ENCODE measurements at places on chromosomes 11 and 22. TPM values are rescaled to one million over a fixed set of nuclear protein-coding genes. Genes with fewer than 3 reads are reported as not detected.
A peak's percentile ranks its signal among the peaks of the same experiment; 100 is the strongest.

DNA sequence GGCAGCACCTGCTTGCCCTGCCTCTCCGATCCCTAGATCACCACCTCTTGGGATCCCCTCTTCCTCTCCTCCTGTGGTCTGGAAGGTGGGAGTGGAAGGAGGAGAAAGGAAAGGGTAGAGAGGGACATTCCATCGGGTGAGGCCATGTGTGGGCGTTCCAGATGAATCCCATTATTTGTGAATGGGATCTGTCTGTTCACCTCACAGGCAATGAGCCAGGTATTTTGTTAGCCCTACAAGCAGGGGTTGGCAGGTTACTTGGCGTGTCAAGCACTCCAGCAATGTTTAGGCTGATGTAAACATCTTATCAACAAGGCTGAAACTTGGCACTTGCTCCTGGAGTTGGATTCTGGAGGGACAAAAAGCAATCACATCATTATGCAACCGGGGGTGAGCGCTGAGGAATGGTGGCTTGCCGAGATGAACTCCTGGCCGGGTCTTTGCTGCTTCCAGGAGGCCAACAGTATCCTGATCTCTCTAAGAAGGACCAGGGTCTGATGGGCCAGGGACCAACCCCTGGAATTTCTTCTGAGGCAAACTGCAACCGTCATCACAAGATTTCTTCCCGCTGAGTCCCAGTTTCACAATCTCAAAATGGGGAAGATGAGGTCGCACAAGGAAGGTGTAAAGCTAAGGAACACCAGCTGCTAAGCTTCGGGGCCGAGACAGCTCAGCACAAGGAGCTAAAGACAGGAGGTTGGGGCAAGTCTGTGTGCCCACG, 7.8 kb downstream of the ADAMTS8 start:
- no peak overlapping the region for H3K4me3 ChIP-seq
- no peaks in the 10 kb centered on the region for H3K4me1 ChIP-seq
- DNase-seq: peak; percentile 60
- H3K27ac ChIP-seq: peak overlapping the region; percentile 64
- H3K27me3 ChIP-seq: no peaks in the 10 kb centered on the region

Gene WNT11
- 70.6 TPM for total RNA-seq

DNA sequence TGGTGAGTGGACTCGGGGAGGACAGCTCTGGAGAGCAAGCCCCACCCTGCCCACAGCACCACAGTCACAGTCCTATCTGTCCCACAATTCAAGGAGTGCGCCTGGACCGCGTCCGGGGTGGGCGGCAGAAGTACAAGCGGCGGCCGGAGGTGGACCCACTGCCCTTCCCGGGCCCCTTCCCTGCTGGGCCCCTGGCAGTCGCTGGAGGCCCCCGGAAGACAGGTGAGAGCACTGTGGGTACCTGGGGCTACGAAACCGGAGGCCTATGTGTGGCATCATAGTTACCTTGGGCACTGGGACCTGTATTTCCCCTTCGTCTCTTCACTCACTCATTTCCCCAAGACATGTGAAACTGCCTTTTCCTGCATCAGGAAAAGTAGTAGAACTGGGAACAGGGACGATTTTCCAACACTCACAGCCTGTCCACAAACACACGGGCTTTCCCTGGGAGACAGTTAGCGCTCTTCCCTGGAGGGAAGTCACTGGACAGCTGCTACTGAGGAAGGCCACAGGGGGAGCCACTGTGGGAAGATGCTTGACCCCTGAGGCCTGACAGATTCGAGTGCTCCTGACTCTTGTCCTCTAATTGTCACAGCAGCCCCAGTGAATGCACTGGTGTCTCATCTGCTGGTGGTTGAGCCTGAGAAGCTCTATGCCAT, 3.1 kb downstream of the TRMT112 start:
- no peak for DNase-seq
- H3K4me3 ChIP-seq: peak overlapping the region; percentile 9
- H3K27me3 ChIP-seq: no peaks in the 10 kb centered on the region
- no peaks in the 10 kb centered on the region for H3K36me3 ChIP-seq
- H3K4me1 ChIP-seq: no peaks in the 10 kb centered on the region
- H3K27ac ChIP-seq: peak overlapping the region; percentile 62

GRCh38 chr11:124415356-124415923, 9.2 kb downstream of the OR8B4 start:
- H3K36me3 ChIP-seq: no peaks in the 10 kb centered on the region
- no peak overlapping the region for H3K4me3 ChIP-seq
- H3K27me3 ChIP-seq: no peaks in the 10 kb centered on the region

DNA sequence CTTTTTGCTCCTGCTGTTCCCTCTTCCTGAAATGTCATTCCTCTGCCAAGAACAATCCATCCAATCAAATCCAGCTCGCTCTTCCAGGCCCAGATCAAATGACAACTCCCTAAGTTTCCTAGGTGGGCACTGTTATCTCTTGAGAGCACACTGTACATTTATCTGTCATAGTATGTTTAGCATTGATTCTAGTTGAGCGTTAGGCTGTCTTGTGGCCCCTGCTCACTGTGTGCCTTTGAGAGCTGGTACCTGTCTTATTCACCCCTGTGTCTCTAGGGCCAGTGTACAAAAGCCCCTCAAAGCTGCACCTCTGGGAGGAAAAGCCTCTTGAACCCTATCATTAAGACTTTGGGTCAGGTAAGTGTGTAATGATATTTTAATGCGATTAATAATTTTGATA, 7.1 kb upstream of the LMO2 start:
- H3K36me3 ChIP-seq: no peaks in the 10 kb centered on the region
- H3K27ac ChIP-seq: peak overlapping the region; percentile 70
- H3K27me3 ChIP-seq: no peaks in the 10 kb centered on the region

- no peak overlapping the region for H3K4me3 ChIP-seq
- no peak overlapping the region for H3K27ac ChIP-seq
- H3K36me3 ChIP-seq: no peaks in the 10 kb centered on the region
Measured at GRCh38 chr11:103441021-103441420, 331.8 kb downstream of the DYNC2H1 start.

GRCh38 chr22:47586038-47586437, 823.6 kb downstream of the TBC1D22A start:
- H3K4me1 ChIP-seq: no peaks in the 10 kb centered on the region
- H3K27ac ChIP-seq: no peak overlapping the region
- H3K4me3 ChIP-seq: no peak overlapping the region

Data from breast epithelium (tissue), 4 donors.